AG20443 (cell line): ENCODE measurements at places on chromosomes 2 and 18.
A peak's percentile ranks its signal among the peaks of the same experiment; 100 is the strongest.

GRCh38 chr2:38496927-38497669, 105.6 kb downstream of the HNRNPLL start:
- DNase-seq, result no peak

DNA sequence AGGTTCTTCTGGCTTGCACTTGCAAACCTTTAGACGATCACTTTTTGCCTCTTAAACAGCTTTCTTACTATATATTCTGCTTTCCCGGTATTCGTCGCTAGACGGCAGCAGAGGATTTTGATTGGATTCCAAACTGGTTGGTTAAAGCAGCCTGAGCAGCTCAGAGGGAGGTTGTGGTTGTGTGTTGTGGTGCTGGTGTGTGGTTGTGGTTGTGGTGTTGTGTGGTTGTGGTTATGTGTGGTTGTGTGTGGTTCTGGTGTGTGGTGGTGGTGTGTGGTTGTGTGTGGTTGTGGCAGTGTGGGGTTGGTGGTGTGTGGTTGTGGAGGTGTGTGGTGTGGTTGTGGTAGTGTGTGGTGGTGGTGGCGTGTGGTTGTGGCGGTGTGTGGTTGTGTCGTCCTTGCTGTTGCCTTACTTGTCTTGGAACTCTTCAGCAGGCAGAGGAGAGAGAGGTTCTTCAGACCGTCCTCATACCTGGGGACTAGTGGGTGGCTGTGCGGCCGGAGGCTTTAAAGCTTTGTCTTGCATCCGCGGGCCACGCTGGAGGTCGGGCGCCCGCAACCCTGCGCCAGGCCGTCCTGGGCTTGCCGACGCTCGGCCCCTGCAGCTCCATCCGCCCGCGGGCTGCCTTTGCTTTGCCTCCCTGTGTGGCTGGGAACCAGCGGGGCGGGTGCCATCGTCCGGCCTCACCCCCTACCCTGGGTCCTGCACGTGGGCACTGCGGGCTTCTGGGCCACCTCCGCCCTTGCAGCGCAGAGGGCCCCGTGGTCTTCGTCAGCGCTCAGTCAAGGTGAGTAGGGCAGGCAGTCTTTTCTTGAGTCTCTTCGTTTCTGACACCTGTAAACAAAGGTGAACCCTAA, 190.8 kb downstream of the ARHGAP28 start:
- peak; percentile 77 for DNase-seq

GRCh38 chr2:166513952-166514351, 19.9 kb upstream of the SCN7A start:
- DNase-seq, result no peak

DNA sequence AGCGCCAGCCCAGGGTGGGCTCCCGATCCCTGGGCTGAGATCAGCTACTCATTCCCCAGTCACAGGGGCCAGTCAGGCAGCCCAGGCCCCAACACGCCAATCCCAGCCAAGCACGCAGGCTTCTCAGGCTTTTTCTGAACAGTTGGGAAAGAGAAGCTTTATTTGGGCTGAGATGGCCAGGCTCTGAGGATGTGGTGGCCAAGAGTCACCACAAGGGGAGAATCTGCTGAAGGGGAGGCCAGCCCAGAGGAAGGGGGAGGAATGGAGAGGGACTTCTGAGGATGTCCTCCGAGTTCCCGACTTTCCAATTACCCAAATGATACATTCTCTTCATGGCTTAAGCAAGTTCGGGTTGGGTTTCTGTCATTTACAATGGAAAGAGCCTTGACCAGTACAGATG, 2.8 kb upstream of the DIPK1C start:
- DNase-seq, result no peak

- no peak for DNase-seq
Observed at GRCh38 chr2:215769246-215769645, 244.1 kb downstream of the MREG start.

GRCh38 chr2:146414456-146414855, 1430.4 kb upstream of the ACVR2A start:
- no peak for DNase-seq

GRCh38 chr2:160513120-160513519, 19.5 kb upstream of the RBMS1 start:
- no peak for DNase-seq
